Gastrocnemius medialis (tissue), 4 donors: ENCODE measurements at places on chromosomes 13 and 19.

DNA sequence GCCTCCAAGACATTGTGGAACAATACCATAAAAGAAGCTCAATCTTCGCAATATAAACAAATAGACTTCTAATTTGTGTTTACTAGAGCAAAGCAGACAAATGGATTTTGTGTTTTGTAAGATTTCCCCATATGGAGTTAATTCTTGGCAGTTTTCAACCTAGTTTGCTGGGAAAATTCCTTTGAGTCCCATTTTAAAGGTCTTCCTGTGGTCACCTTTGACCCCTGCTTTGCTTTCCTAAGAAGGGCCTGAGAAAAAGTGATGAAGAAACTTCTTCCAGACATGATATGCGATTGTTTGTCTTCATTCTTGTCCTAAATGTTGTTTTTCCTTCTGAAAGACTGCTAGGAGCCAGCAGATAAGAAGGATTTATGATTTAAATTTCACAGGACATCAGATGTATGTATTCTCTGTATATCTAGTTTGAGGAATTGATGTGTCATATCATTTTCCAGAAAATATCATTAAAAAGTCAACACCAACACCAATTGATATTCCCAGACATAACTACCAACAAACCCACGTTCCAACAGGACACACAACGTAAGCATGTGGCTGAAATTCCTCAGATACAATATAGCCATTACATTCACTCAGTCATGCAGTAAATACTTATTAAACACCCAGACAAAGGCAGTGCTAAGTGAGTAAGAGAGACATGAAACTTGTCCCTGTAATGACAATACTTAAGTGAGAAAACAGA, 276.4 kb downstream of the LHFPL6 start:
- DNase-seq: no peak

DNA sequence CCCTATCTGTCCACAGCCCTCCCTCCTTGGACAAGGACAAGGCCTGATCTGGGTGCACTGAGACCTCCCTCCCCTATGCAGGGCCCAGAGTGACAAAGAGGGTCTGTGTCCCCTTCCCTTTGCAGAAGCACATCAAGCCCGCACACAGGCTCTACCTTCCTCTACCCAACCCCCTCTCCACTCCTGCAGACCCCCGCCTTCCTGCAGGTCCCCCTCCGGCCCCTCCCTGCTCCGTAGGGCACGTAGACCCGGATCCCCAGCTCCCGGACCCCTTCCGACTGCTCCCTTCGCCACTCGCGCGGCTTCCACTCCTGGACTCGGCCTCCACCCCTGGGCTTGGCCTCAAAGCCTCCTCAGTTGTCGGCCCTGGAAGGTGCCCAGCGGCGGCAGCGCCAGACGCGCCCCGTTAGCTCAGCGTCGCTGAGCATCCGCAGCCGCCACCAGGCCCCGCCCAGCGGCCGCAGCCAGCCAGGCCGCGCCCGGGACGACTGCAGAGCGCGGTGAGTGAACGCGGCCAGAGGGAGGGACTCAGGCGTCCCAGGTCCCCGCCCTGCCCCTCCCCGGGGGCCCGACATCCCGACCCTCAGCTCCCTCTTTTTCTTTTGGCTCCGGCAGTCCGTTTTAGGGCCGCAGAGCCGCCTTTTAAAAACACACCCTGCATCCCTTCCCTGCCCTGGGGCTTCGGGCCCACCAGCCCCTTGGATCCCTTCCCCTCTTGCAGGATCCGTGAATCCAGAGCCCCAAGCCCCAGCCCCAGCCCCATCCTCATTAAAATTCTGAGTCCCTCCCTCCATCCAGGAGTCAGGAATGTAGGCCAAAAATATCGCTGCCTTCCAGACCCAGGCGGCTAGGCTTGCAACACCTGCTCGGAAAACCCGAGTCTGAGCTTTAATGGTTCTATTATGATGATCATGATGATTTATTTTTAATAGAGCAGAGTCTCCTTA, 1.5 kb upstream of the MYADM start:
- DNase-seq: peak; percentile 54

DNA sequence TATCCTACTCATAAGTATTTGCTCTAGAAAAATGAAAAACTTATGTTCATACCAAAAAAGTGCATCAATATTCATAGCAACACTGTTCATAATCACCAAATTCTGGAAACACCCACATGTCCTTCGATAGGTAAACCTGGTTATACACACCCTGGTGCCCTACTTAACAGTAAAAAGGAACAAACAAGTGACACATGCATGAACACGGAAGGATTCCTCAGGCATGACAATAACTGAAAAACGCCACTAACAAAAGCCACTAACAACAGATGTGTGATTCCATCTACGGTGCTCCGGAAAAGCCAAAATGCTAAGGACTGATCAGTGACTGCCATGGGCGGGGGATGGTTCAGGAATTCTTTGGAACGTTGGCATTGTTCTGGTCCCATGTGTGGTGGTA, 65.5 kb downstream of the STK24 start:
- DNase-seq: no peak

GRCh38 chr19:17497149-17497798, 14.2 kb upstream of the PGLS start:
- DNase-seq: no peak

- no peak for DNase-seq
Measured at GRCh38 chr13:28586439-28587173, 72.3 kb upstream of the POMP start.

GRCh38 chr19:20182222-20182785, 15.3 kb downstream of the ZNF486 start:
- DNase-seq: no peak
